CMK (cell line): ENCODE measurements at places on chromosomes 1 and 21.

GRCh38 chr1:31681415-31681814, 22.4 kb downstream of the COL16A1 start:
- DNase-seq, result no peak

GRCh38 chr1:173666646-173667045, 3.0 kb downstream of the ANKRD45 start:
- DNase-seq, result no peak

DNA sequence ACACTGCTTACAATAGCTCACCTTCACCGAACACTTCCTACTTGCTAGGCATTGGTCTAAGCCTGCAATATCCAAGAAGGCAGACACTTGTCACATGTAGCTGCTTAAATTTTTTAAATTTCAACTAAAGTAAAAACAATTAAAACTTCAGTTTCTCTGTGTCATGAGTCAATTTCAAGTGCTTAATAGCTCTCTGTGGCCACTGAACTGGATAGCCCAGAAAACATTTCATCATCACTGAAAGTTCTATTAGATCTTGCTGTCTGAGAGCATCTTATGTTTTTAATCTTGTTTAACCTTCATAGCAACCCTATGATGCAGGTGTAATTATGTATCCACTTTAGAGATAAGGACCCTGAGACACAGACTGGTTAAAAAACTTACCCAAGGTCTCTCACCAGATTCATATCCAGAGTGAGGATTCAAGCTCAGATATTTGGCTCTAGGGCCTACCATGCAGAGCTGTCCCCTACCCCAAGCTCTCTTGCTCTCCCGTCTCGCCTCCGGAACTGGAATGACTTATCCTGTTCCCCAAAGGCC, 2.6 kb upstream of the FCRL6 start:
- DNase-seq, result no peak

- DNase-seq, result no peak
These were observed 10.4 kb upstream of the AGO4 start for GRCh38 chr1:35797380-35797779.

DNA sequence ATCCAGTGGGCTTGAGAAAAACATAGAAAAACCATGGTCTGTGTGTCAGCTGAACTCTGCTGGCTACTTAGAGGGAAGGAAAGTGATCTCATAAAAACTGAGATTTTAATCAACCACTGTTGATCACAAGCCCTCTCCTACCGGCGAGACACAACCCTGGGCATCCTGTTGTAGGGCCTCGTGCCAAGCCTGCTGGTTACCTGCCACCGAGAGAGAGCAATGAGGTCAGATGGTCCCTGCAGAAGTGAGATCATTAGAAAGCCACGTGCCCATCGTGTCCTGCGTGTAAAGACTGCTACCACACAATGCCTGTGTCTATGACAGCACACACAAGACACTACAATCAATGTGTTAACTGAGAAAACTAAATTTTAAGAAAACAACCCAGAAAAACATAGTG, 41.7 kb upstream of the GPR153 start:
- DNase-seq, result no peak

GRCh38 chr1:183306317-183307042, 111.7 kb downstream of the NMNAT2 start:
- no peak for DNase-seq

DNA sequence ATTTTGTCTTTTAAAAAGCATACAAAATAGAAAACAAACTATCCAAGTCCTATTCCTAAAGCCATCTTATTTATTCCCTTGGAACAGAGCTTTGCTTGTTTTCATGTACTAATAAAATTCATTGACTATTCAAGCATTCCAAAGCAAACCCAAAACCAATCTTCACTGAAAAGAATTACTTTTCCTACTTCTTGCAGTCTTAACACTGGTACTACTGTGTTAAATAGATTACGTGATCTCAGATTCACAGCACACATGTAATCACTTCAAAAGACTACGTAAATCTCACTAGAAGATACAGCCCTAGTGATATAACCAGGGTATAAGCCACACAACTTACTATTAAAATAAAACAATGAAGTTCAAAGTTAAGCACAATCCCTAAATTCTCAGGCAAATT, 39.0 kb downstream of the ZZZ3 start:
- no peak for DNase-seq

- DNase-seq, result no peak
These were observed 3.2 kb downstream of the LYPD8 start for GRCh38 chr1:248752161-248753028.

GRCh38 chr1:62271948-62272728, 47.1 kb downstream of the KANK4 start:
- DNase-seq, result no peak

GRCh38 chr1:1794999-1795398, 16.7 kb upstream of the NADK start:
- no peak for DNase-seq
